T-cell (primary cell): ENCODE measurements at places on chromosomes 16 and 17. TPM values are rescaled to one million over a fixed set of nuclear protein-coding genes. Genes with fewer than 3 reads are reported as not detected.

- no peaks in the 10 kb centered on the region for H3K36me3 ChIP-seq
- no peak overlapping the region for H3K4me3 ChIP-seq
- no peaks in the 10 kb centered on the region for H3K27me3 ChIP-seq
- no peak overlapping the region for H3K27ac ChIP-seq
Observed at GRCh38 chr17:43316522-43317142, 82.2 kb upstream of the ARL4D start.

DNA sequence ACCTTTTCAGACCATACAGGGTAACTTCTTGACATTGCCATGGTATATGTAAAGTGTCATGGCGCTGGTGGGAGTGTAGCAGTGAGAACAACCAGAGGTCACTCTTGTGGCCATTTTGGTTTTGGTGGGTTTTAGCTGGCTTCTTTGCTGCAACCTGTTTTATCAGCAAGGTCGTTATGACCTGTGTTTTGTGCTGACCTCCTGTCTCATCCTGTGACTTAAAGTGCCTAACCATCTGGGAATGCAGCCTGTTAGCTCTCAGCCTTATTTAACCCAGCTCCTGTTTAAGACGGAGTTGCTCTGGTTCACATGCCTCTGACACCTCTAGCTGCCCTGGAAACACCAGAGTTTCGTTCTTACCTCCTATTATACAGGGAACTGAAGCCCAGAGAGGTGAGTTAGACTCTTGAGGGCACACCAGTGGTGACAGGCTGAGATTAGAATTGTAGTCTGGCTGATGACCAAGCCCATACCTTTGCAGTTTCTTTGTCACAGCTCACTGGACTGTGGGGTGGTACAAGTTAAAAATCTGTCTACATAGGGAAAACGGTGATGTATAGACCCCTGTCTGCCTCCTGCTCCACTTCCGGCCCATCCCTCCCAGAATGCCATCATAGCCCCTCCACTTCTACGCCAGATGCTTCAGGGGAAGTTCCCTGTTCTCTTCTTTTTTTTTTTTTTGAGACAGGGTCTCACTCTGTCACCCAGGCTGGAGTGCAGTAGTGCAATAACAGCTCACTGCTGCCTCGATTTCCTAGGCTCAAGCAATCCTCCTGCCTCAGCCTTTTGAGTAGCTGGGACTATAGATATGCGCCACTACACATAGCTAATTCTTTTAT, 21.0 kb downstream of the KSR1 start:
- no peaks in the 10 kb centered on the region for H3K27me3 ChIP-seq
- DNase-seq: no peak
- H3K4me3 ChIP-seq: no peak overlapping the region
- H3K4me1 ChIP-seq: peaks cover 8% of the 10 kb centered on the region
- H3K27ac ChIP-seq: no peak overlapping the region

DNA sequence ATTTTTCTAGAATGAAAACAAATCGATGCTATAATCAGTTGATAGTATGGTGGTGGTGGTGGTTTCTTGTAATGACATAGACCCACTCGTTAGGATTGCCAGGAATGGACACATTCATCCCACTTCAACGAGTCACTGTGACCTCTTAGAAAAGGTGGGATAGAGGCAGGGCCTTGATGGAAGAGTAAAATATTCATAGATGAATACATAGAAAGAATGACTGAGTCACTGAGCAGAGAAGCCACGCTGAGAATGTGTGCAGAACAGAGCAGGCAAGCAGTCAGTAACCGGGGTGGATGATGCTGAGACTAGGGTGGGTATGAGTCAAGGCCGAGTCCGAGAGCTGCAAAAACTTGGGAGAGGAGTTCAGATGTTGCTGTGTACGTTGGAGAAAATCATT, 129.9 kb downstream of the PITPNC1 start:
- H3K4me1 ChIP-seq: peaks cover 19% of the 10 kb centered on the region
- no peaks in the 10 kb centered on the region for H3K36me3 ChIP-seq
- no peak overlapping the region for H3K4me3 ChIP-seq
- no peak for DNase-seq
- H3K27ac ChIP-seq: no peak overlapping the region

DNA sequence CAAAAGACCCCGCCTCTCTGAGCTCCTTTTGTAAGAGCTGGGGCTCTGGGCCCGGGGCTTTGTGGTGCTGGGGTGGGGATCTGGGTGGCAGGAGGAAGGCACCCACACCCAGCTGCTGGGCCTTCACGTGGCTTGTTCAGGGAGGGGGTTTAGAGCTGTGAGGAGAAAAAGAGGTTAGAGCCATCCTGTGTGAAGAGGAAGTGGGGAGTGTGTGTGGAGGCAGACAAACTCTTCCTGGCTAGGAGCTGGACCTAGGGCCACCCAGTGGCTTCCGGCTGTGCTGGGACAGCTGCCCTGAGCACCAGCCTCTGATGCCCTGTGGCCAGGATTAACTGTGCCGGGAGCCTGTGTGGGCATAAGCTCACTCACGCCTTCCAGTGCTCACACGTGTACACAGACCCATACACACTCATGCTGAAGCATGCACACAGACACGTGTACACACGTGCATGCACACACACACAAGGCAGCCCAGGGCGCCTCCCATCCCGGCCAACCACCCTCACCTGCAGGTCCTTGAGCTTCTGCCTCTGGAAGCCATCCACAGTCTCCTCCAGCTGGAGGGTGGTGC, 7.4 kb downstream of the CIBAR2 start:
- peaks cover 54% of the 10 kb centered on the region for H3K4me1 ChIP-seq
- no peaks in the 10 kb centered on the region for H3K27me3 ChIP-seq
- H3K27ac ChIP-seq: peak overlapping the region; percentile 66
- DNase-seq: peak; percentile 33
- no peak overlapping the region for H3K4me3 ChIP-seq

SPATA22 gene
- 1.3 TPM for total RNA-seq

- no peaks in the 10 kb centered on the region for H3K36me3 ChIP-seq
- DNase-seq: no peak
- H3K4me1 ChIP-seq: no peaks in the 10 kb centered on the region
- H3K4me3 ChIP-seq: no peak overlapping the region
- no peak overlapping the region for H3K27ac ChIP-seq
Observed at GRCh38 chr16:23244122-23244521, 58.0 kb upstream of the SCNN1B start.

GRCh38 chr17:72592242-72592966, 471.6 kb downstream of the SOX9 start:
- no peaks in the 10 kb centered on the region for H3K36me3 ChIP-seq
- no peak overlapping the region for H3K27ac ChIP-seq
- peak; percentile 22 for DNase-seq
- H3K27me3 ChIP-seq: no peaks in the 10 kb centered on the region
- peaks cover 16% of the 10 kb centered on the region for H3K4me1 ChIP-seq
- H3K4me3 ChIP-seq: peak overlapping the region; percentile 37

- DNase-seq: no peak
- no peaks in the 10 kb centered on the region for H3K4me1 ChIP-seq
- no peaks in the 10 kb centered on the region for H3K27me3 ChIP-seq
- H3K27ac ChIP-seq: no peak overlapping the region
- no peak overlapping the region for H3K4me3 ChIP-seq
Observed at GRCh38 chr17:31058976-31059375, 35.8 kb upstream of the NF1 start.

- no peaks in the 10 kb centered on the region for H3K27me3 ChIP-seq
- H3K36me3 ChIP-seq: no peaks in the 10 kb centered on the region
- no peak overlapping the region for H3K4me3 ChIP-seq
Observed at GRCh38 chr17:3542410-3543088, 15.1 kb downstream of the TRPV3 start.

CACNG1 gene
- not detected for total RNA-seq

DNA sequence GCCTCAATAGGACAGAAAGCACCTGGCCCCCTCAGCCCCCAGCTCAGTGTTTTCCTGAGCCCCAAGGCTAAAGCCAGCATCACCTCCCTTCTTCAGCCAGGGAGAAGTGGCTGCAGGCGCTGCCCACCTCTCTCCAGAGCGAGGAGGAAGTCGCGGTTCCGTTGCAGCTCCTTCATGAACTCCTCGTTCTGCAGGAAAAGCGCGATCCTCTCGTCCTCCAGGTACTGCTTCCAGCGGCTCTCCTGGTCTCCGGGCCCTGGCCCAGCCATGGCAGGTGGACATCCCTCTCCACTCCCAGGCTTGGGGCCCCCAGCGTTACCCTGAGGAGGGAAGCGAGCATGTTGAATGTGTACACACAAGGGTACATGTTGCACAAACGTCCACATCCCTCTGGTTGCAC, 22.7 kb upstream of the MRPS23 start:
- no peaks in the 10 kb centered on the region for H3K36me3 ChIP-seq
- H3K27me3 ChIP-seq: peaks cover 56% of the 10 kb centered on the region
- DNase-seq: no peak
- peaks cover 29% of the 10 kb centered on the region for H3K4me1 ChIP-seq
- no peak overlapping the region for H3K27ac ChIP-seq
- H3K4me3 ChIP-seq: no peak overlapping the region

DNA sequence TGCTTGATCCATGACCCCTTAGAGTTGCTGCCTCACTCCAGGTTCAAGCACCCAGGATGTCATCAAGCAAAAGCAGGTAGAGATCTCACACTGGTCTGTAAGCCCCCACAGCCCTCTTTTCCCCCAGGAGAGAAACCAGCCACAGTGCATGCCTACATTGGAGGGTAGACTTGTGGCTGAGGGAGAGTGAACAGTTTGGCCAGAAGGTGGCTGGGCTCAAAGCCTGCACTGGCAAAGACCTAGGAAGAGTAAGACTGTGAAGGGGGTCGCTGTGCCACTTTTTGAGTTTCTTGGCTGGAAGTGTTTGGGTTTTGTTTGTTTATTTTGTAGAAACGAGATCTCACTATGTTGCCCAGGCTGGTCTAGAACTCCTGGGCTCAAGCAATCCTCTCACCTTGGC, 28.5 kb downstream of the HOXB1 start:
- H3K27ac ChIP-seq: no peak overlapping the region
- no peak overlapping the region for H3K4me3 ChIP-seq
- no peak for DNase-seq
- peaks cover 9% of the 10 kb centered on the region for H3K27me3 ChIP-seq

DNA sequence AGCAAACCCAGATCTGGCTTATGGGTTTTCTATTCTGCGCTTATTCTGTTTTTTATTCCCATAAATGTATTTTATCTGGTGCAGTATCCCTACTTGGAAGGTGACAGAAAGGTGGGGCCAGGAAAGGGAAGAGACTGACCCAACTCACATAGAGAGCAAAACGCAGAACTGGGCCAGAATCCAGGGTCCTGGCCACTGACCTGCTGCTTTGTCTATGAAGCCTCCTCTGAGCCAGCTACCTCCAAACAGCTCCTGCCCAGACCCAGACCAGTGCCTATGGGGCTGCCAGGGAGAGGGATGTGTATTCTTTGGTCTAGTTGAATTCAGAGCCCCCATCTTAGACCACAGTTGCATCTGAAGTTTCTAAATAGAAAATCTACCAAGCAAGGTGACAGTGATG, 36.4 kb upstream of the CES5A start:
- no peak overlapping the region for H3K4me3 ChIP-seq
- peaks cover 12% of the 10 kb centered on the region for H3K27me3 ChIP-seq
- H3K27ac ChIP-seq: no peak overlapping the region
- no peak for DNase-seq
- no peaks in the 10 kb centered on the region for H3K36me3 ChIP-seq
- no peaks in the 10 kb centered on the region for H3K4me1 ChIP-seq

SLC2A4 gene
- not detected for total RNA-seq

CHST4 gene
- total RNA-seq: not detected

CX3CL1 gene
- 0.16 TPM for total RNA-seq

TBC1D3C gene
- total RNA-seq: not detected

DNA sequence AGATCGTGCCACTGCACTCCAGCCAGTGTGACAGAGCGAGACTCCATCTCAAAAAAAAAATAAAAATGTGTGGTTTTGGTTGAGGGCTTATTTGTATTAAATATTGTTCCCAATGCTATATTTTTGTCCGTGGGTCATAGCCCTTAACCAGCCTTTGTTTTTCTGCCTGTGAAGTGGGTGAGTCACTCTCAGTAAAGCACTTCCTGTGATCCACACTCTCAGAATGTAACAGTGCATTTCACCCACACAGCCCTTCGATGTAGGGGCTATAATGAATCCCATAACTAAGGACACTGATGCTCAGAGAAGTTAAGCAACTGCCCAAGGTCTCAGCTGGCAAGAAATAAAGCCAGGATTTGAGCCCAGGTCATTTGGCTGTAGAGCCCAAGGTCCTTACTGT, 34.7 kb upstream of the POLR3E start:
- no peaks in the 10 kb centered on the region for H3K27me3 ChIP-seq
- no peak for DNase-seq
- H3K4me3 ChIP-seq: no peak overlapping the region
- H3K27ac ChIP-seq: no peak overlapping the region
- H3K36me3 ChIP-seq: peaks cover 10% of the 10 kb centered on the region

CDH15 gene
- total RNA-seq: not detected

DNA sequence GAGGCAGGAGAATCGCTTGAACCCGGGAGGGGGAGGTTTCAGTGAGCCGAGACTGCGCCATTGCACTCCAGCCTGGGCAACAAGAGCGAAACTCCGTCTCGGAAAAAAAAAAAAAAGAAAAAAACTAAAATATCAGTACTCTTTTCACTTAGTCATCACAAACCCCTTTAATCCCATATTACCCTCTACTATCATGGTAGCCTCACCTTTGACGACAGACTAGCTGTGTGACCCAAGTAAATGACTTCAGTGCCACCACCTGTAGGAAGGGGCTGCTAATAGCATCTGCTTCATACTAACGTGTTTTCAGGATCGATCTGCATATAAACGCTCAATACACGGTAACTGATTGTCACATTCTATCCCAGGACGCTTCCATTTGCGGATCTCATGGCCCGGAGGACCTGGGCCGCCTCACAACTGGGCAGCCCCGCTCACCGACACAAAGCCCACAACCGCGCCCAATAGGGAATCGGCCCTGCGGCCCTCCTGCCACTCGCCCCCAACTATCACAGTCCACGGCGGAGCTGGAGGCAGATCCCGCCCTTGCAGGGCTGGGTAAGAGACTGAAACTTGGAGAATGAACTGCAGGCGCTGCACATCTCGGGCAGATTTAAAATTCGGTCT, 1.1 kb upstream of the ZNF263 start:
- peaks cover 16% of the 10 kb centered on the region for H3K36me3 ChIP-seq
- peak overlapping the region; percentile 30 for H3K27ac ChIP-seq
- peaks cover 13% of the 10 kb centered on the region for H3K27me3 ChIP-seq
- peaks cover 32% of the 10 kb centered on the region for H3K4me1 ChIP-seq

GRCh38 chr17:20294120-20294519, 173.2 kb downstream of the LGALS9B start:
- no peaks in the 10 kb centered on the region for H3K27me3 ChIP-seq
- no peaks in the 10 kb centered on the region for H3K36me3 ChIP-seq
- H3K27ac ChIP-seq: no peak overlapping the region
- H3K4me3 ChIP-seq: no peak overlapping the region
- no peak for DNase-seq
- no peaks in the 10 kb centered on the region for H3K4me1 ChIP-seq

GRCh38 chr17:35245196-35245486, 2.3 kb downstream of the SLFN5 start:
- DNase-seq: no peak
- peaks cover 33% of the 10 kb centered on the region for H3K36me3 ChIP-seq
- no peaks in the 10 kb centered on the region for H3K27me3 ChIP-seq
- peaks cover 35% of the 10 kb centered on the region for H3K4me1 ChIP-seq

GRCh38 chr17:72008236-72008876, 112.5 kb upstream of the SOX9 start:
- H3K27ac ChIP-seq: no peak overlapping the region
- H3K36me3 ChIP-seq: no peaks in the 10 kb centered on the region
- H3K27me3 ChIP-seq: no peaks in the 10 kb centered on the region
- no peak for DNase-seq
- no peaks in the 10 kb centered on the region for H3K4me1 ChIP-seq
- no peak overlapping the region for H3K4me3 ChIP-seq

GRCh38 chr16:566475-567372, at the start of gene NHLRC4:
Gene NHLRC4 (plus strand): TSS chr16:567005. CDS start chr16:568048, 1,043 bp downstream.
- no peaks in the 10 kb centered on the region for H3K36me3 ChIP-seq
- no peak for DNase-seq
- H3K27ac ChIP-seq: peak within 1 kb of the TSS; percentile 31
- H3K4me1 ChIP-seq: peaks cover 11% of the 10 kb centered on the region
